ENCODE measurements at places on chromosomes 12 and 14.

GRCh38 chr12:122874081-122874480 is 21.8 kb downstream of the VPS37B start:
- DNase-seq, result no peak

GRCh38 chr14:44448951-44449358 is 58.1 kb downstream of the FSCB start:
- no peak for DNase-seq

DNA sequence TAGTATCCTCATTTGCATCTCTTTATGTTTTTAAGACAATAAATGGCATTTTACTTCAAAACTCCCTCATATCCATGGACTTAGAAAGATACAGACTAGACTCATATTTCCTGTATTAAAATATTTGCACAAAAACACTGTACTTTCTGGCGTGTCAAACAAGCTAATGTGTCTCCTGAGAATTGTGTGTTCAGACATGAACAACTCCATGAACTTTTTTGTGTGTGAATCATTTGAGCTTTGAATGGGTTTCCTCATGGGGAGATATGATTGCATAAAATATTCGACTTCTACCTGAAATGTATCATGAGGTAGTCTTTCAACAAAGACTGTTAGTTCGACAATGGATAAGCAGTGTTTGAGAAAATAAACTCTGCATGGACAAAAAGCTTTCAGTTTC is 58.8 kb downstream of the TMEM30B start:
- DNase-seq, result no peak

- no peak for DNase-seq
Observed at GRCh38 chr12:14156606-14157005, 175.2 kb upstream of the GRIN2B start.

- DNase-seq, result no peak
Observed at GRCh38 chr12:22173177-22173576, 127.2 kb downstream of the CMAS start.

DNA sequence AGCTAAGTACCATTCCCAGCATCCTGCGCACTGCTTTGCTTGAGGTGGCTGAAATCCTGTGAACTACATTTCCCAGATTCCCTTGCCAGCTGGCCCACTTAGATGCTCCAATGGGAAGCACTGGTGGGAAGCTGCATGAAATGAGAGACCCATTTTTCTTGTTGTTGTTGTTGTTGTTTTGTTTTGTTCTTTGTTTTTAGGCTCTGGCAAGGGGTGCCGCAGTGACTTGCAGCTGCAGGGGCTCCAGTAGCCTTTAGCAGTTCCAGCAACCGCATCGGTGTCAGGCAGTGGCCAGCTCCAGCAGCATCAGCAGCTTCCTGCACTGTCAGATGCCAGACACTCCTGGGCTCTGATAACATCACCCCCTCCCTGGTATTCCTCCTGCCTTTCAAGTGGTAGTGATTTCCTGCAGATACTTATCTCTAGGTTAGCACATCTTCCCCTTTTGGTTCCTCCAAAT is 8.8 kb upstream of the EGLN3 start:
- DNase-seq, result no peak

GRCh38 chr12:62123721-62124203 is 136.4 kb upstream of the USP15 start:
- DNase-seq, result peak; percentile 48

DNA sequence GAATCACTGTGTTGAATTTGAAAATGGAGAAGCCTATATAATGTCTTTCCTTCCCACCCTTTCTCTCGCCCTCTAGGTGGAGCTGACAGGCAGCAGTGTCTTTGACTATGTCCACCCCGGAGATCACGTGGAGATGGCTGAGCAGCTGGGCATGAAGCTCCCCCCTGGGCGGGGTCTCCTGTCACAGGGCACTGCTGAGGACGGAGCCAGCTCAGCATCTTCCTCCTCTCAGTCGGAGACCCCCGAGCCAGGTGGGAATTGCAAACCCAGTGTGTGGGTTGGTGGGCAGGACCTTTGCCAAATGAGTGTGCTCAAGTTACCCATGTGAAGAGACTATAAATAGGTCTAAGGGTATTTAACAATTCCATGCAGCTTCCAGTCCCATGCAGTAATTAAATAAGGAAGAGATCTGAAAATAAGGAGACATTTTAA is 274.7 kb downstream of the EGLN3 start:
- DNase-seq, result peak; percentile 70

DNA sequence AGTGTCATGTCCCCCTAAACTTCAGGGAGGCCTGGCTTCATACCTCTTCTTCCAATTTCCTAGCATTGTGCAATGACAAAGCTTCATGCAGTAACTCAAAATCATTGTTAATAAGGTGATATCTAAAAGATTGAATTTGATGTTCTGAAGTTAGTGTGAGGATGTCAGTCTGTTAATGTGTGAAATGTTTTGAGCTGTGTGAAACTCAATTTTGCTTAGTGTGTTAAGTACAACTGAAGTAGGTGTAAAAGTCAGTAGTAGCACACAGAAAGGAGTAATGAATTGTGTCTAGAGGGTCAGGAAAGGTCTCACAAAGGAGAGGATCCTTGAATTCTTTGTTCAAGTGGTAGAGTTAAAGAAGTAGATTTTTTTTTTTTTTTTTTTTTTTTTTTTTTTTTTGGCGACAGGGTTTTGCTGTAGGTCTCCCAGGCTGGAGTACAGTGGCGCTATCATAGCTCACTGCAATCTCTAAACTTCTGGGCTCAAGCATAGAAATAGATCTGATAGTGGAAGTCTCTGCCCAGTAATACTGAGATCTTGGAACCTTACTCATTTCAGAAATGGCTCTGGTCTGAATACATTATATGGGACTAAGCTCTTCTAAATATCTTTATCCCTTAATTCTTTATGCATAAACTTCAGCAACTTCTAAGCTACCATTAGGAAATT is 63.9 kb downstream of the FUT8 start:
- DNase-seq, result no peak

DNA sequence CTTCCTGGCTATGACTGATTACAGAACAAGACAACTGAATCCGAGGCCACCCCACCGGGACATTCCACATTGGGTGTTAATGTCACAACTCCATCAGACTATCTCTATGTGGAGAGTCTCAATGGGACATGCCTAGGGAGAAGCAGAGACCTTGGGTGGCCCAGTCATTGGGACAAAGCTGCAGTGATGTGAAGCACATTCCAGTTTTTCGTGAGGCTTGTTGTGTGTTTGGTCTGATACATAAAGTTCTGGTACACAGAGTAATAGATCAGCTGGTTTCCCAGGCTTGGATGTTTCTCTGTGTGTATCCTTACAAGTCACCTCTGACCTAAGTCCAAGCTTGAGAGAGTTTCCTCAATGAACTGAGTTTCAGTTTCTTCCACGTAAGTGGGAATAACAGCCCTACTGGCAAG is 42.3 kb downstream of the CPM start:
- DNase-seq, result no peak

- DNase-seq, result peak; percentile 35
Observed at GRCh38 chr14:89388853-89389252, 28.2 kb downstream of the FOXN3 start.

- DNase-seq, result no peak
Observed at GRCh38 chr12:130051900-130052299, 110.4 kb upstream of the FZD10 start.

DNA sequence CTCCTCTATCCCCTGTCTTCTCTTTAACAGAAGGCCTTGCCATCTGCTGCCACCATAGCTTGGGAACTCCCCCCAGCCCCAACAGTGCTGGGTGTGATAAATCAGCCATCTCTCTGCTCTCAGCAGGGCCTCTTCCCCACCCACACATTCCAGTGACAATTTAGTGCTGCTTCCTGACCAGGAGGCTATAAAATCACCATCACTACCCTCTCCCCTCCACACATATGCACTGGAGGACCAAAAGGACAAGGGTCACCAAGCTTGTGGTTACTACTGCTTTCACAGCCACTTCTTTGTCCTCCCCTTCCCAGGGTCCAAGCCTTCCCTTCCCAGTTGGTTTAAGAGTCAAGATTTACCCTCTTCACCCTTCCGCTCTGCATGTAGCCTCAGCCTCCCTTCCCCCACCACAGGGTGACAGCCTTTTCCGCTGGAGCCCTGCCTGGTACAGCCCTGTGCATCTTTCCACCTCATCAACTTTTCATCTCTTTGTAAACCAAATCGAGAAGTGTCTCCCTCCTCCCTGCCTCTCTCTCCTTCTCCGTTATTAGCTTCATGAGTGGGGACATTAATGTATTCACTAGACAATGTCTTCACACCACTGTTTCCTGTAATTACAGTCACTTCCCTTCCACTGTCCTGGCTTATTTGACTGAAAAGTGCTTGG is 9.4 kb downstream of the PSMB5 start:
- DNase-seq, result no peak

GRCh38 chr12:71780237-71780822 is 25.7 kb downstream of the RAB21 start:
- peak; percentile 46 for DNase-seq

- no peak for DNase-seq
Observed at GRCh38 chr14:43249591-43249990, 1257.5 kb downstream of the FSCB start.

Measured in astrocyte of the spinal cord (primary cell).